ENCODE measurements at places on chromosomes 4 and X. TPM values are rescaled to one million over a fixed set of nuclear protein-coding genes. Genes with fewer than 3 reads are reported as not detected.
A peak's percentile ranks its signal among the peaks of the same experiment; 100 is the strongest.

Gene GPR119
- not detected for polyA plus RNA-seq

Gene UBA6
- 54.9 TPM for polyA plus RNA-seq

Gene MAGEA4
- not detected for polyA plus RNA-seq

- no peak for DNase-seq
Measured at GRCh38 chr4:135354876-135355275, 1153.3 kb upstream of the PABPC4L start.

DNA sequence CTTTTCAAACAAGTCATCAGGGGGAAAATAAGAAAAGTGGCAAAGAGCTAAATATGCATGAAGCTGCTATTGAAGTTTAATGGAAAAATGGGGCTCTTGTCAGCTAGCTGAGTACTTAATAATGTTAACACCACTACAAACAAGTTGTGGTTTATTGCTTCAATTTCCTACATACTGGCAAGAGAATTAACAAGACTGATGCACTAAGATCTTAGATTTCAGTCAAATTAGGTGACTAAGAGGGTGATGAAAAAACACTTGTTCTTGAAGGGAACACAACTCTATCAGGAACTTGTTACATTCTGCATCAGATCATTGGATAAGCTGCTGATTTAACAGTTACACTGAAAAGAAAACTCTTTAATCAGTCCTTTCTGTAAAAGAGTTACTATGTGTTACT lies 234.6 kb upstream of the AFF2 start:
- DNase-seq: no peak

DNA sequence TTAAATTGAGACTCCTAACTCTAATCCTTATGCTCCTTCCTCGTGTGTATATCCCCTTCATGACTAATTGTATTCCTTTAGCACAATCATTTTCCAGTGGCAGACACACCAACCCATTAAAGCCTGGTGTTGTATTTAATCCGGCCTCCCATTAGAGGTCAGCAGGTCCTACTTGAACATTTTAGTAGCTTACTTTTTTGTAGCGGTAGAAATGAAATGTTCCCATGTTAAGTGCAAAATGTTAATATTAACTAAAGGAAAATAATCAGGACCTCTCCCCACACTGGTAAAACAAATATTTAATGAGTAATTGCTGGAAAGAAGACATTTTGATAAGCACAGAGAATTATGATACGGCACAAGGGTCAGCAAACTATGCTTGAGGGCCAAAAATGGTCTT lies 3.4 kb downstream of the RAB33B start:
- DNase-seq: no peak

Gene SPANXB1
- not detected for polyA plus RNA-seq

GRCh38 chrX:103688946-103689345 lies 2.4 kb upstream of the MORF4L2 start:
- DNase-seq: no peak

DNA sequence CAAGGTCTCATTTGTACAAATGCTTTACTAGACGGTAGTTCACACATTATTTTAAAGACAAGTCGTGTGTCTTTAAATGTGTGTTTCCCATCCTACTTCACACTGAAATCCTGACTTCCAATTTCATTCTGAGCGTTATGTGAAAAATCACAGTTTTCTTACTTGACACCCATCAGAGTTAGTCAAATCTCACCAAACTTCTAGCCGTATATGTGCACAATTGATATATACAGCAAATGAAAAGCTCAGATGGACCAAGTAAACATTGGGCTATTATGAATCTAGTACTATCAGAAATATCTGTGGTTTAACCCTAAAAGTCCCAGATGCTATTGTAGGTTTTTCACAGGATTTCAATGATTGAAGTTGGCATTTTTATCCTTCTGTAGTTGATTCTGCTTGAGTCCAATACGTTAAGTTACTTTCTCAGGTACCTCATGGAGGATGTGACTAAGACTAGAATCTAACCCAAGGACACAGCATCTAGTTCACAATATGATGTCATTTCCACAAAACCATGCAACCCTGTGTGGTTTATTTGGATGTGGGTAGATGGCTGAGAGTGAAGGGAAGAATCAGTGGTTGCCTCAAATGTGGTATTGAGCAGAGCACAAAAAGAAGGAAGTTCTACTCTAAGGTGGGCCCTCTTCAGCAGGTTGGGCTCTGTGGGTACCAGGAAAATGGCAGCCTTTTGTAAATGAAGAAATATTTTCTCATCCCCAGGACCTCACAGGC lies 22.1 kb upstream of the TRIM60 start:
- no peak for DNase-seq

DNA sequence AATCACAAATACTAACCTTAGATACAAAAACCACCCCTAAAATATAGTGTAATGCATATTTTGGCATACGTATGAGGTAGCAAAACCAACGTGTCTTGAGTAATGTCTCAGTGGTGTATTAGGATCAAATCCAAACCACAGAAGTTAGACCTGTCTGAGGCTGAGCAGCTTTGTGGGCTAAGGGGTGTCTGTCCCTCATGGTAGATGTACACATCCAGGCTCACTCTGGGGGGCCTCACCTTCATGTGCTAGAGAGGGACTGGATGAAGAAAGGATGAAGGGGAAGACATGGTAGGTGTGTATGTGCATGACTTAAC lies 188.0 kb upstream of the TBC1D9 start:
- DNase-seq: no peak

Gene GABRB1
- 0.26 TPM for polyA plus RNA-seq

Gene RWDD4
- polyA plus RNA-seq: 37.2 TPM

Gene DMP1
- 0.01 TPM for polyA plus RNA-seq

Gene ADGRG2
- 19.8 TPM for polyA plus RNA-seq

DNA sequence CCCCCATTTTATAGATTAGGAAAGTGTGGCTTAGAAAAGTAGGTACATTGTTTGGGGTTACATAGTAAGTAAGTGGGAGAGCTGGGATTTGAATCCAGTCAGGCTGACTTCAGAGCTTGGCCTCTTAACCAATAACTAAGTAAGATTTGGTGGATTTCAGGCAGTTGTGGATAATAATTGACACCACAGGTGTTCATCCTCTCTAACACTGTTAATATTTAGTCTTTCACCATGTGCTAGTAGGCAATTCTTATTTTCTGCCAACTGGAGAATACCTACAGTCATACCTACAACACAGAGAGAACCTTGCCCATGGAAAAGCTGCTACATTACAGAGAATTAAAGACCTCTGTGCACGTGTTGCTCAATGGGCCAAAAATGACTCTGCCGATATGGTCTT lies 89.5 kb downstream of the DIAPH2 start:
- no peak for DNase-seq

Gene XG
- 0.26 TPM for polyA plus RNA-seq

Gene MAGEB4
- not detected for polyA plus RNA-seq

DNA sequence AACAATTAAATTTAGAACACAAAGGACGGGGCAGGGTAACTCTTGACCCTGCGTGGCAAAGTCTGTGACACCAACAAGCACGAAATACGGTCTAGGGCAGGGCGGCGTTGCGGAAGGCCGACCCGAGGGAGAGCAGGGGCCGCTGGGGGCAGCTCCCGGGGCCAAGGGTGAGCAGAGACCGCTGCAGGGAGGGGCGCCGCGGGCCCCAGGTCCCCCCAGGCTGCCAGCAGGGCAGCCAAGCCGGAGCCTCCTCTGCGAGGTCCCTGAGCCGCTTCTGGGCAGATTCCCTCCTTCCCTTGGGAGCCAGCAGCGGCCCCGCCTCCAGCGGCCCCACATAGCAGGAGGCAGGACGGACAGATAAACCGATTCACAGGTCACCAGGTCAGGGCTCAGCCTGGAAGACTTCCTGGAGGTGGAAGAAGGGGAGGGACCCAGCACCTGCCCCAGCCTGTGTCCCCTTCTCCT lies 90.2 kb downstream of the FAM53A start:
- no peak for DNase-seq

DNA sequence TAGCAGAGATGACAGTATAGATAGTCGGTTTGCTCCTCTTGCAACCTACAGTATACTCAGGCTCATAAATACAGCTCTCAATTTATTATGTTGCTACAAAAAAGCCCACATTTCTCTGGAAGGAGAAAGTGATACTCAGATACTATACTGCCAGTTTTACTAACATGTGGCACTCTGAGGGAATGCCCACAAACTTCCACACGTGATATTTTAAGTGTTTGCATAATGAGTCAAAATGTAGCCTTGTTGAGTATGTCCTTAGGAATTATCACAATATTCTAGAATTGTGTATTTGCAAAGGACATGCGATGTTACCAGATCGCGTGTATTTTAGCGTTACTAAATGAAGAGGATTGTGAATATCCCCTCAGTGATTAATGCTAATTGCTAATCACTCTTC lies 929.1 kb downstream of the STIM2 start:
- no peak for DNase-seq

DNA sequence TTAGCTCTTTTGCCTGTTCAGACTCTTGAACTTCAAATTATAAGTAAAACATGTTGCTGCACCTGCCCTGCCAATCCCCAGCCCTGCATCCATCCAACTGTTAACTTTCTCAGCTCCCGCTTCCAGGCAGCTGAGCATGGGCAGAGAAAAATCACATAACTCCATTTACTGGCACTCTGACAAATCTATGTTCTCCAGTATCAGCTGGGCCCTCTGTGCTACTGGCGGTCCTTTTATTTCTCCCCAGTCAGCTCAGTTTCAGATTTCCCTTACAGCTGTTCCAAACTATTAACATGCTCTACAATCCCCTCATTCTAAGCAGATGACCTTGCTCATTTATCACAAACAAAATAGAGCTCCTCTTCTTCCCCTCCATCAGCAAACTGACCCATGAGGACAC lies 240.4 kb upstream of the TET2 start:
- DNase-seq: no peak

DNA sequence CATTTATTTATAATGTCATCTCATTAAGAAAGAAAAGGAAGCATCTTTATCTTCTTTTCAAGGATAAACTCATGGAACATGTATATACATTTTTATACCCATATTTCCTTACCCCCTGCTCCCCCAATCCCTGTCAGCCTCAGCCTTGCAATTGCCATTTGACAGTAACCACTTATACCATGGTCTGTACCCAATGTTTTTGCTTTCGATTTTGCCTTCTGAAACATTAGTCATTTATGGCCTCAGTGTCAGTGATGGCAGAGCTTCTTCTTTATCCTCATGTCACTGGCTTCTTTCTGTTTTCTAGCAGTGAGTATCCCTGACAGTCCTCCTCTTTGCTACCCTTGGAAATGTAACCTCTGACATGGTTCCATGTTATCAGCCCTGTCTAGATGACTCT lies 228.4 kb downstream of the SPRY1 start:
- no peak for DNase-seq

GRCh38 chr4:106495476-106495875 lies 126.9 kb upstream of the GIMD1 start:
- no peak for DNase-seq

DNA sequence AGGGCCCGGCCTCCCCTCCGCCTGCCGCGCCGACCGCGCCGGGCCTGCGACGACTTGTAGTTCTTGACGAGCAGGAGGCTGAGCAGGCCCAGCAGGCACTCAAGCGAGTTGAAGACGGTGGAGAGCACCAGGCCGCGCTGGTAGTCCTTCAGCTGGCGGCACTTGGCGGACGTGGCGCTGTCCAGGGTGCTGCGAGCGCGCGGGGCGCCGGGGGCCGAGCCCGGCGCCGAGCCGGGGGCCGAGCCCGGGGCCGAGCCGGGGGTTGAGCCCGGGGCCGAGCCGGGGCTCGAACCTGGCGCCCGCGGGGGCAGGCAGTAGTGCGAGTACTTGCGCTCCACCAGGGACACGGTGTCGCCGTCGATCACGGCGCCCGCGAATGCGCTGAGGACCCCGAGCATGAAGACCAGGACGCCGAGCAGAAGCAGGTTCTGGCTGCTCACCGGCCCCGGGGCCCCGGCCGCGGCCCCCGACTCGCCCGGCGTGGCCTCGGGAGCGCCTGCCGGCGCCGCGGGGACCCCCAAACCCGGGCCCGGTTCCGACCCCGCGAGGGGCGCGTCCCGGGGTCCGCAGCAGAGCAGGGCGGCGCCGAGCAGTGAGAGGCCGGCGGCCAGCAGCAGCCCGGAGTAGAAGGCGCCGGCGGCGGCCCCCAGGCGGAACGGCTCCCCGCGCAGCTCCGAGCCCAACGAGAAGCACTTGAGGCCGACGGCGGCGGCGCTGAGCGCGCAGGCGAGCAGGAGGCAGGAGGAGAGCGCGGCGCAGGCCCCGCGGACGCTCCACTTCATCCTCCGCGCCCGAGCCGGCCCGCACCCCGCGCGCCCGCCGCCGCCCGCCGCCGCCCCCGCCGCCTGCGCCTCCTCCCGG lies 584 bp downstream of the TMEM271 start:
- peak; percentile 49 for DNase-seq

Gene SPANXC
- polyA plus RNA-seq: not detected

DNA sequence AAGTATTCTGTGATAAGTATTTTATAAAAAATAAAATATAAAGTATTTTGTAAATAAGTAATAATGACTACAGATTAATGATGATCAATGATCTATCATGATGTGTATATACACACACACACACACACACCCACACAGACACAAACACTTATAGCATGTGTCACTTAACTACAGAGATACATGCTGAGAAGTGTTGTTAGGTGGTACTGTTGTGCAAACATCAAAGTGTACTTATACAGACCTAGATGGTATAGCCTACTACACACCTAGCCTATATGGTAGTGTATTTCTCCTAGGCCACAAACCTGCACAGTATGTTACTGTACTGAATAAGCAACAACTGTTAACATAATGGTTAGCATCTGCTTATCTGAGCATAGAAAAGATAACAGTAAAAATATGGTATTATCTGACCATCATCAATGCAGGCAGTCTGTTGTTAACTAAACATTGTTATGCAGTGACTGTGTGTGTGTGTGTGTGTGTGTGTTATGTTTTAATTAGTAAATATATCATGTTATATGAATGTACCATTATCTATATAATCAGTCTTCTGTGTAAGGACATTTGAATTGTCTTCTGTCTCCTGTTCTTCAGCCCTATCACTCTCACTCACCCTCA lies 138.2 kb downstream of the CAMK2D start:
- no peak for DNase-seq

GRCh38 chr4:153140294-153140693 lies 63.9 kb upstream of the TRIM2 start:
- DNase-seq: no peak

DNA sequence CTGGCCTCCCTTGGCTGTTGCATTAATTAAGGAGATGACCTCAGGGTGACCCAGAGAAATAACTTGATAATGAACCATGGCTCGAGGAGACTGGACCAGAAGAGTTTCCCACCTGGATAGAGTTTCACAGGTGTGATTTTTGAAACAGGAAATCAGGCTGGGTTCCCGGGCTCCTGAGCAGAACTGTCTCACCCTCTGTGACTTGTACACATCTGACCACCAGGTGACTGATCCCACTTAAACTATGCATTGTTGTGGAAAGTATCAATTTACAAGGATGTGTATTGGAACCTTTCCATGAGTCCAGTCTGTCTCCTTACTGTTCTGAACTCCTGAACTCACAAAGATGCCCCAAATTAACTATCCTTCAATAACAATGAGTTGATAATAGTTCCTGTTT lies 220.3 kb downstream of the PTTG2 start:
- no peak for DNase-seq

DNA sequence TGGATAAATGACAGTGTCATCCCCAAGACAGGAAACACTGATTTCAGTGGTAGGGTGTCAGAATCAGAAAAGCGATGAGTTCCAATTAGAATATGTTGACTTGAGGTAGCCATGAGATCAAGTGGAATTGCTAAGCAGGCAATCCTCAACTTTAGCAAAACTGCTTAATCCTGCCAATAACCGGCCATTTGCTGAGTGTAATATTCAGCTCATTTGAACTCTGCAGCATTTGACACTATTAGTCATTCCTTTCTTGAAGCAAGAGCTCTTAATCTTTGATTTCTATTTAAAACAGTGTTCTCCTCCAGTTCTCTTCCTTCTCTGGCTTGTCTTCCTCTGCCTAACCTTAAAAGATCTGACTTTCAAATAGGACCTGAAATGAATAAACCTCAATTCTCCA lies 68.7 kb upstream of the DCLK2 start:
- DNase-seq: no peak

GRCh38 chr4:137425281-137425680 lies 107.0 kb downstream of the PCDH18 start:
- no peak for DNase-seq
